ENCODE measurements at places on chromosomes 7 and 10.

DNA sequence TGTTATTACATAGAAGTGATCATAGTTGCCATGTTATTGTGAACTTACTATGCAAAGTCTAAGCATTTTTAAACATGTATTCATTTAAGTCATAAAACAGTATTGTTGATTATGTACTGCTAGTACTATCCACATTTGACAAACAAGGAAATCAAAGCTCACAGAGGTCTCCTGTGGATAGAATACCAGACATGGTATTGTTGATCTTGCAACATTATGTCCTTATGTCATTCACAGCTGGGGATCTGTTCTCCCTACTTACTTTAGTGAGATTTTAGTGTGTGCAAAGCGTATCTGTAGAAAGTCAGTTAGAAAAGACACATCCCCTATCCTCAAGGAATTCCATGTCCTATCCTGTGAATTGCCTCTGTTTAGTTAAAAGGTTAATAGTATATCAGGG lies 106.1 kb downstream of the SND1 start:
- DNase-seq: no peak

- no peak for DNase-seq
Measured at GRCh38 chr7:107856806-107857540, 34.0 kb upstream of the DLD start.

- DNase-seq: no peak
Measured at GRCh38 chr7:152752200-152752912, 7.2 kb upstream of the ACTR3B start.

DNA sequence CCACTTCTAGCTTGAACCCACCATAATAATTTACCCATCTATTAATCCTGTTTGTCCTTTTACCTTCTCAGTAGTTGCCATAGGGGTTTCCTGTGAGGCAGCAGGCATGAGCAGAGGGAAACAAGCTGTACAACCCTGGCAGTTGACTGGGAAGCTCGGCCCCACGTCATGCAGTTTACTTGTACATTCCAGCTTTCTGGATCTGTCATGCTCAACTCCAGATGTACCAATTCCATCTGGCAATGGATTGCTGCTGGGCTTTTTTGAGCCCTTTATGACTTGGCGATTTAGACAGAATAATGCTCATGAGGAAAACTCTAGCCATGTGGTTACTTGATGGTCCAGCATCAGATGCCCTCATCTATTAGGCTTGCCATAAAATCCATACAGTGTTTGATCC lies 112.5 kb downstream of the GNAI1 start:
- DNase-seq: no peak

DNA sequence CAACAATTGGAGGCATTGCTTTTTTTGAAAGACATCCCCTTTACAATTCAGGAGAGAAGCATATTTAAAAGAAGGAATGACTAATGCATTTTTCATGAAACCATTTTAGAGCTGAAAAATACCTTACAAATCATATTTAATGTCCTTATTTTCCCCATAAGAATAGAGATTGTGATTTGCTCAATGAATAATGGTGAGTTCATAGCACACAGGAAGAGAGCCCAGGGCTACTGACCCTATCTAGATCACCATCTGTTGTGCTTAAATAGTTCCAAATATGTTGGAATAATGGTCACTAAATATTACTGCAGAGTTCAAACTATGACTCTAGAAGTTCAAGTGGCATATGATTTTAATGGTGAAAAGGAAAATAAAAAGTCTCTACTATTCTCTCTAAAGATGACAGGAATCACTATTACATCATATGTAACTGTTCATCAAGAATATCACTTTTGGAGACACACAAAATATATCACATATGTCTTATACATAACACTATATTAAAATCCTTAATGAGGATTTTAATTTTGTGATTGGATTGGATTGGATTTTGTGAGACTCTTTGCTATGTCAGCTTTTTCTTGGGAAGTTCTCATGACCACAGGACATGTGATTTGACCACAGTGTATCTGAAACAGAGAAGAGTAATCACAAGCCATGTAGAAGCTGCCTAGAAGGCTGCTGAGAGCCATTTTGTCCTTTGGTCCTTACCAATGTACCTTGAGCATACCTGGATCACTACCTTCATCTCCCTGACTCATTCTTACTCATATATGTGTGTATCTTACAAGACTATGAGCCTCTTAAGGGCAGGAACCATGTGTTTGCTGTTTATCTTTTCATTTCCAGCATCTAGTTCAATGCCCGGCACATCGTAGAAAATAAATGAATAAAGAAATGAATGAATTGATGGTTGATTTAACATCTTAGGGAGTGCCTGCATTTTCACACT lies 26.4 kb downstream of the SLC16A9 start:
- no peak for DNase-seq

DNA sequence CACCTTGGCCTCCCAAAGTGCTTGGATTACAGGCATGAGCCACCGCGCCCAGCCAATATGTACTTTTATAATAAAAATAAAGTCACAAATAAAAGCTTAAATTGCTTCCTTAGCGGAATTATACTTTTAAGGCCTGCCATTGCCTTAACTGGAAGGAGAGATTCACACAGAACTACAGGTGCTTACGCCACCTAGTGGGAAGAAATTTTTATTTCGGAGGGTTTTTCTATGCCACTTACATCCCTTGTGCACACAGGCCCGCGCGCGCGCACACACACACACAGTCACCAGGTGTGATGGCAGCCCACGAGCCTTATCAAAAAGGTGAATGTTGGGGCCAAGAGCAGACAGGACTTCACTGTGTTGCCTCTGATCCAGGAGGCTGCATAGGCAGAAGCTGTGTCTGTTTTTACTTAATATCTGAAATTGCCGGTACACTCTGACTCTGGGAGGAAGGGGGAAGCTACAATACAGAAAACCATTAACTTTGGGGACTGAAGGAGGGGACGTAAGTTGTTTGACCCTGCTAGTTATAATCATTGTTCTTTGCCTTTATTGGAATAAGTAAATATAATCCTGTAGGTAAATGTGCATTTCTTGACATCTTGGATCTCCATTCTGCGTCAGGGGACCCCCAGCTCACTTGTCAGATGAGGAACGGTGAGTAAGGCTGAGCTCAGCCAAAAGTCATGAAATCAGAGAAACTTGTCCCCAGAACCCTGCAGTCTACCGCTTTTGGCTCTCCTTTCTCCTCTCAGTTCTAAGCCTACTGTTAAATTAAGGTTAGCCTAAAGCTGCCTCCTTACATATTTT lies 87.1 kb downstream of the SLC16A9 start:
- DNase-seq: no peak

- DNase-seq: no peak
Measured at GRCh38 chr10:99785646-99786045, 3.2 kb downstream of the ABCC2 start.

DNA sequence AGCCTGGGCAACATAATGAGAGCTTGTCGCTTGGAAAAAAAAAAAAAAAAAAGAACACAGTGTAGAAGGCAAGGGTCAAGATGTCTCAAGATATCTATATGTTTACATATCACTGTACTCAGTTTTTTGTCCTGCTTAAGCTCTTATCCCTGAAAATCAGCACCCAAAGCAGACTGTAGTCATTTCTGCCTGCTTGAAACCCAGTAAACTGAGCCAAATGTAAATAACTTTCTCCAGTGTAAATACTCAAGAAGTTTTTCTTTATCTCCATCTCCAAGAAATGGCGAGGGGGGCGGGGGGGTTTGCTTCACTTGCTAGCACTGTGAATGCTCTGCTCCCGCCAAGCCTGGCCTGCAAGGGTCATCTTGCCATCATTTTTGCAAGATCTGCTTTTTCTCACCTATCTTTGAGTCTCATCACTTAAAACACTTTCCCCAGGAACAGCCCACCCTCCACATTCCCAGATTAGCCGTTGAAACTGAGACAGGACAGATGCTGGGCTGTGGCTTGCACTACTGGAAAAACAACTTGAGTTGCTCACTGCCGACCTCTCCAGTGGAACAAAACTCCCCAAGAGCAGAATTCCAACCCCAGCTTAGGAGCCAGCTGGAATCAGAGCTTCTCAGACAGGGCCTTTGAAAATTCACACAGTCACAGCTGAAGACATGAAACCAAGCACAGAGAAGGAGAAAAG lies 54.6 kb downstream of the AFAP1L2 start:
- DNase-seq: no peak

- DNase-seq: no peak
Measured at GRCh38 chr10:77441353-77442166, 196.0 kb downstream of the KCNMA1 start.

DNA sequence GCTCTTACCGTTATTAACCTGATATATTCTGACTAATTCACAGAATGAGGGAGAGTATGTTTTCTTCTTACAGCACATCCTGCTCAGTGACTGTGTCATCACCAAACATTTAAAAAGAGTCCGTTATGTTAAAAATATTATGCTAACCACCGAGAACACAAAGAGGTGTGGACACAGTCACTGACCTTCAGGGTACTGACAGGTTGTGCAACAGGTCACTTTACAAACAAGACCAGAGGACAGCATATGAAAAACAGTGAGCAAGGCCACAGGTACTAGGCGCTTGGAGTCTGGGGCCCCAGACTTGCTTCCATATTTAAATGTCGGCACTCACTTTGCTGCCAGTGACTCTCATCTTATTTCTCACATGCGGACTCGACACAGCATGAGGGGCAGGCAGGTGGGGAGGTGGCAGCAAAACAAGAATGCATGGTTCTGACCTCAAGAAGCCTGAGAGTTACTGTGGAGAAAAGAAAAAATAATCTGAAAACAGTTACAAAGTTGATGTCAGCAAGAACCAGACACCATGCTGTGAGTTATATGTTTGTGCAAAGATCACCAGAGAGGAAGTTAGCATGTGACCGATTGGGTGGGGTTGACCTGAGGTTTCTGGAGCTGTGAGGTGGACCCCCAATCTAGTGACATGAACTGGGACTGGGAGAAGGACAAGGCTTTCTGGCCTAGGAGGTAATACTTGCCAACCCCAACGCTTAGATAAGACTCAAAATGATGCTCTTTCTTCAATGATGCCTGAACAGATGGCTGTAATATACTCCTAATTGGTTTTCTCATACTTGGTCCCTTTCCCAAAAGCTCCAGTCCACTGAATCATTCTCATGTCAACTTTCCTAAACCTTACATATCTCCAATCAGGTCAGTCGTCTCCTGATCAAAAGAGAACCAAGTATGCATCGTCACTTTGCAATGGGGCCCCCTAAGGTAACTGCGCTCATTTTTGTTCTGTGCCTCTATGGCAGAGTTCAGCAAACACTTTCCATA lies 102.4 kb downstream of the HIPK2 start:
- no peak for DNase-seq

- no peak for DNase-seq
Measured at GRCh38 chr7:100942045-100942774, 7.1 kb upstream of the MUC3A start.

DNA sequence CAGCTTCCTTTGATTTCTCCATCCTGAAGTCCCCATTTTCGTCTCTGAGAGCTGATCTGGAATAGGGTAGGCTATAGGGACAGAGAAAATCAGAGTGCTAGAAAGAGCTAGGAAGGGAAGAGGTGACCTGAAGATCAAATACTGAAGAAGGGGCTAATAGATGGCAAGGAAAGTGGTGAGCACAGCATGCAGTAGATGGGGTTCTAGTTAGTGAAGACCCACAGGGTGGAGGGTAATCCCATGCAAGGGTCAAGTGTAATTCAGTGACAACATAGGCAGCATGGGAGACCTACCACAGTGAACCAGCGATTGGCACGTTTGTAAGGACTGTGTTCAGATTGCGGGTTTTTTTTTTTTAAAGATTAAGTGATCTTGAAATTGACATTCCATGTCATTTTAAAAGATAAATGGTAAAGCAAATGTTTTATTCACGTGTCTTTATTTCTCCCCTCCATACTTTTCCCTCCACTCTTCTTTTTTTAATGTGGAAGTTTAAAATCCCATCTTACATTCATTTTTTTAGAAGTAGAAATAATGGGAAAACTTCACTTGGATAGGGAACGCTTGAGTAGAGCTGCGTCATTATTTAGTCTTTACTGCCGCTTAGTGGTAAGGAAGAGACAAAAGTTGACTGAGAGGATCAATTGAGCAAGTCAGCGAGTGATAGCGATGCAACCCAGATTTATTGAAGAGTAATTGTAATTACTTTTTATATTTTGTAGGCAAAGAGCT lies 21.0 kb upstream of the ABI1 start:
- DNase-seq: no peak

DNA sequence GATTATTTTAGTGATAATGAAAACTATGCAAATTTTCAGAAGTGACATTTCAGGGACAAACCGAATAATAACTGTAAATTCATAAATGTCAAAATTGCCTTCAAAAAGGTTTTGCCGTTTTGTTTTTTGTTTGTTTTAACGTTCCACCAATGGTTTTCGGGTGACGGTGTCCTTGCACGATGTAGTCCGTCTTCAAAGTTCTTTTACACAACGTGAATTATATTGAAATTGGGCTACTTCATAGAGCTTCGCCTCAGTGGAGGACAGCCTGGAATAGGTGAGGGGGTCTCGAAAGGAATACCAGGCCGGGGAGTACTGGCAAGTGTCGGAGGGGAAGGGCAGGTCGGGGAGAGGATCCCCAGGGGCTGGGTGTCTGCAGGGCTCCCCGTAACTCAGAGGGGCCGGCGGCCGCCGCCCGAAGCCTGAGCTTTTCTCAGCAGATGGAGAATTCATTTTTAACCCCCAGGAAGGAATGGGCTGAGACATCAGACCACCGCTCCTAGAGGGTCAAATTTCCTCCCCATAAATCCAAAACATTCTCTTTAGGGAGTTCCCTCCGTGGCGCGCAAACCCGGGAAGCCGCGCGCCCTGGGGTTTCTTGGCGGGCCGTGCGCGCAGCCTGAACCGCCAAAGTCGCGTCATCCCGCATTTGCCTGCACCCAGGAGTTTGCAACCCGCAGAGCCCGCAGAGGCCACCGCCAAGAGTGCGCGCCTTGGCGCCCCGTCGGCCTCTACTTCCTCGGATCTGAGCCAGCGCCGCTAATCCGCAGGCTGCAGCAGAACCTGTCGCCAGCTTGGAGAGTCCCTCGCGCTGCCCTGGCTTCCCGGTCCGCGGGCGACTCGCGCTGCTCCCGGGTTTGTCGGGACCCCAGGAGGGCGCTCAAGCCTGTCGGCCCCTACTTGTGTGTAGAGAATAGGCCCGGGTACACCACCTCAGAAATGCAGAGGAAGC lies 17.3 kb upstream of the EVX1 start:
- DNase-seq: no peak

GRCh38 chr7:19116121-19117090 lies 1.0 kb downstream of the TWIST1 start:
- no peak for DNase-seq

GRCh38 chr7:6057316-6058129 lies 26.3 kb downstream of the ANKRD61 start:
- no peak for DNase-seq

- no peak for DNase-seq
Measured at GRCh38 chr10:48501226-48501625, 103.6 kb downstream of the ARHGAP22 start.

- DNase-seq: no peak
Measured at GRCh38 chr10:16698461-16698860, 118.8 kb downstream of the RSU1 start.

DNA sequence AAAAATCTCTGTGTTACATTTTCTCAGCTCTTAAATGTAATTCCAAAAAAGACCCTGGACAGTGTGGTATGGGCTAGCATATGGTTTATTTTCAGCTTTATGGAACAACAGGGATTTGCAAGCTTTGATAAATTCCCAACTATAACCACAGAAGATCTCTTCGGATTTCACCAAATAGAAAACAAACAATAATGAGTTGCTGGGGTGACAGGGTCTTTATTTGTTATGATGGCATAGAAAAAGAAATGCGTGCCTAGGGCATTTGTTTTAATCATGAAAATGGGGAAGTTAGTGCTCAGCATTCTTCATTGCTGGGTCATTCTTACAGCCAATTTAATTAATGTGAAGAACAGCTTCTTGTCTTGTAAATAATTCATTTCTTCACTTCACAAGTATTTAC lies 139.0 kb downstream of the LRRN3 start:
- DNase-seq: no peak

Data from stimulated activated naive CD4-positive, alpha-beta T cell treated with Interleukin-2 at 50 U/mL for 16 hours (primary cell).